ENCODE measurements at places on chromosomes 4 and X. TPM values are rescaled to one million over a fixed set of nuclear protein-coding genes. Genes with fewer than 3 reads are reported as not detected.

Gene OTC
- not detected for total RNA-seq

Gene KLHL34
- total RNA-seq = not detected

Gene ARMCX4
- total RNA-seq = 2.1 TPM

Gene UCHL1
- 464 TPM for total RNA-seq

Gene CFI
- 10.7 TPM for total RNA-seq

Gene FREM3
- not detected for total RNA-seq

All from cardiac atrium fibroblast (primary cell).